Psoas muscle (tissue), 8 donors: ENCODE measurements at places on chromosomes 2 and 18.

- DNase-seq, result no peak
Observed at GRCh38 chr2:239590276-239590675, 189.5 kb upstream of the HDAC4 start.

- no peak for DNase-seq
Observed at GRCh38 chr2:169965495-169965894, 138.2 kb downstream of the UBR3 start.

DNA sequence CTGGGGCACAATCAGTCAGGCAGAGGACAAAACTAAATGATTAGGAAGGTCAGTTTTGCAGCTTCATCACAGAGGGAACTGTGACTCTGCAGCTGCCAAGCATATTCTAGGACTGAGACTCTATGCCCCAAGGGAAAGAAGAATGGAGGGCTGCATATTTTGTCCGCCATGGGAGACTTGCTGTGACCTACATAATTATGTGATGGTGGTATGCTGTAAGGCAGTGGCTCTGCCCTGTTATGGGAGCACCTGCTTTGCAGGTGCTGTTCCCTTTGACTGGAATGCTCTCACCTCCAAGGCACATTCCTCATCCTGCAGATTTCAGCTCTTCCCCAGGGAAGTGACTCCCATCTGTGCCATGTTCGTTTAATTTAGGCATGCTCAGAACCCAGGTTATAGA lies 261.9 kb upstream of the EPHA4 start:
- no peak for DNase-seq

GRCh38 chr18:77078690-77079070 lies 53.9 kb downstream of the MBP start:
- DNase-seq, result no peak

GRCh38 chr2:10846110-10846861 lies 33.7 kb upstream of the PDIA6 start:
- no peak for DNase-seq

- no peak for DNase-seq
Observed at GRCh38 chr2:160720098-160720497, 226.5 kb upstream of the RBMS1 start.

- DNase-seq, result no peak
Observed at GRCh38 chr2:230447036-230447435, 31.0 kb downstream of the SP100 start.

DNA sequence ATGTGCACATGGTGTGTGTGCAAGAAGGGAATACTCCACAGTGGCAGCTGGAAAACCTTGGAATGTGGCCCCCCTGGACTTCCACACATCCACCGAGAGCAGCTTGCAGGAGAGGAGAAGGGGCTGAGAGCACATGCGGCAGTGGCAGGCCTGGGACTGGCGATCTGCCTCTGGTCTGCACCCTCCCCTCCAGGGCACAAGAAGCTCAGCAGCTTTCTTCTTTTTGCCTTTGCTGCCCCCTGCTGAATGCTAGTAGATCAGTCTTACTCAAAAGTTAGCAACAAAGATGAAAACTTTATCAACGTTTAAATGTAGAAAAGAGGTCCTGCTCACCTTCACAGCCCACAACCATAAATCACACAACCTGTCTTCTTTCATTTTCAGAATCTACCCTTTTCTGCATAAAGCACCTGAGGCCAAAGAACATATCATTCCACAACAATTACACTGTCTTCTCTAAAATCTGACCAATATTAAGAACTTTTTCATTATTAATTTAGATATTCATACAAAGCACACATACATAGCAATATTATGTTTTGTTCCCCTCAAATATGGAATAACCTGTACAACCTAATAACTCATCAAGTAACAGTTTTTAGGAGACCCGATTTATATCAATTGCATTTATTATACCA lies 34.6 kb downstream of the TGFBRAP1 start:
- DNase-seq, result no peak

- DNase-seq, result no peak
Observed at GRCh38 chr2:76975752-76976151, 546.4 kb downstream of the LRRTM4 start.

DNA sequence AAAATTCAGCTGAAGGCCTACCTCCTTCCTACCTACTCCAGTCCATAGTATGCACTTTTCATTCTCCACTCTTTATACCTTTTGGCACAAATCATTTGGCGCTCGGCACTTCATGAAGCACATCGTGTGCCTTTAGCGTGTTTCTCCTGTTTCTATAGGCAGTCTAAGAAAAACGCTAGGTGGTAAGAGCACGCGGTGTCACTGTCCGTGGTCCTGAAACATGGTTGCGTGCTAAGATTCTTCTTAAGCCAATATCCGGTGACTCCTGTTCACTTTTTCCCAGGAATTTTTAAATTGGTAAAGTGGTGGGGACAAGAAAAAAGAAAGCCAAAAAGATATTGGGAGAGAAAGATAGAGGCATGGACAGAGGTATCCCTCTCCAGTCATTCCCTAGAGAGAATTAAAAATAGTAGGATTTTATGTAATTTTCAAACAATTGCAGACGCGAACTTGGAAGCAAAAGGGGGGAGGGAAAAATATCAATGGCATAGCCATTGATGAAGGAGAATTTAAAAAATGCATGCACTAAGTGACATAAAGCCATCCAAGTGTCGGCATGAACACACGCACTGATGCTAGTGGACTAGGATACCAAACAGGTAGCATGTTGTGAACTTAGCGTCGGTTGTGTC lies 1.4 kb upstream of the CTNNA2 start:
- no peak for DNase-seq

- no peak for DNase-seq
Observed at GRCh38 chr18:38329145-38329544, 763.5 kb upstream of the CELF4 start.

GRCh38 chr2:236608188-236608525 lies 38.5 kb downstream of the ACKR3 start:
- no peak for DNase-seq

GRCh38 chr2:158932131-158932645 lies 36.3 kb upstream of the TANC1 start:
- no peak for DNase-seq

GRCh38 chr2:13584020-13584419 lies 867.3 kb downstream of the TRIB2 start:
- no peak for DNase-seq
